ENCODE measurements at places on chromosomes 6 and 20.
A peak's percentile ranks its signal among the peaks of the same experiment; 100 is the strongest.

DNA sequence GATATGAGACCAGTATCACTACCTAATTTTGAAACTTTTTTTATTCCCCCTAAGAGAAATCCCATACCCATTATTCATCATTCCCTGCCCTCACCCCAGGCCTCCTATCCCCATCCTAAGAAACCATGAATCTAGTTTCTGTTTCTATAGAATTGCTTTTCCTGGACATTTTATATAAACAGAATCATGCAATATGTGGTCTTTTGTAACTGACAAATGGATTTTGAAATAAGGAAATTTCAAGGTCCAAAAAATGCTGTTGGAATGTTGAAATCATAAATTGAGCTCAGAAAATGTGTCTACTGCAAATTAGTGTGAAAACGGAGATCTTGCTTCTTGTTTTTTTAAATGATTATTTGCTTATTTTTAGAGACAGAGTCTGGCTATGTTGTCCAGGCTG, 25.1 kb downstream of the RNF217 start:
- no peak for DNase-seq
- H3K4me3 ChIP-seq, result no peak overlapping the region
- no peak overlapping the region for H3K27ac ChIP-seq
- no peaks in the 10 kb centered on the region for H3K4me1 ChIP-seq

GRCh38 chr6:134680021-134680420, 269.9 kb downstream of the ALDH8A1 start:
- no peak overlapping the region for H3K27ac ChIP-seq
- H3K27me3 ChIP-seq, result no peaks in the 10 kb centered on the region
- H3K4me1 ChIP-seq, result no peaks in the 10 kb centered on the region
- H3K36me3 ChIP-seq, result no peaks in the 10 kb centered on the region

DNA sequence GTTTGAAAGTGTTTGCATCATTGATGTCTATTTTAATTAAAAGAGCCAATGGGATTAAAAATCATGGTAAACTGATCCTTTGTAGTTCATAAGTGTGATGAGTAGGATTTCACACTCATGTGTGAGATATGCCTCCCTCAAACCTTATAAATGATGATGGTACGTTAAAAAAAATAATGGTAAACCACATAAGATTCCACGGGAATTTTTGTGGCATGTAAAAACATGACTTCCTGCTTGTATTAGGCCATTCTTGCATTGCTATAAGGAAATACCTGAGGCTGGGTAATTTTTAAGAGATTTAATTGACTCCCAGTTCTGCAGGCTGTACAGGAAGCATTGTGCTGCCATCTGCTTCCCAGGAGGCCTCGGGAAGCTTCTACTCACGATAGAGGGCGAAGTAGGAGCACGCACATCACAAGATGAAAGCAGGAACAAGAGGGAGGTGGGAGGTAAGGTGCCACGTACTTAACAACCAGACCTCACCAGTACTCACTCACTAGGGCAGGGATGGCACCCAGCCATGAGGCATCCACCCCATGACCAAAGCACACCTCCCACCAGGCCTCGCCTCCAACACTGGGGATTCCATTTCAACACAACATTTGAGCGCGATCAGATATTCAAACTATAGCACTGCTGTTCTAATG, 187.6 kb upstream of the QKI start:
- peaks cover 2% of the 10 kb centered on the region for H3K4me1 ChIP-seq
- H3K27ac ChIP-seq, result no peak overlapping the region
- H3K27me3 ChIP-seq, result no peaks in the 10 kb centered on the region
- no peaks in the 10 kb centered on the region for H3K36me3 ChIP-seq
- DNase-seq, result no peak
- H3K4me3 ChIP-seq, result no peak overlapping the region

DNA sequence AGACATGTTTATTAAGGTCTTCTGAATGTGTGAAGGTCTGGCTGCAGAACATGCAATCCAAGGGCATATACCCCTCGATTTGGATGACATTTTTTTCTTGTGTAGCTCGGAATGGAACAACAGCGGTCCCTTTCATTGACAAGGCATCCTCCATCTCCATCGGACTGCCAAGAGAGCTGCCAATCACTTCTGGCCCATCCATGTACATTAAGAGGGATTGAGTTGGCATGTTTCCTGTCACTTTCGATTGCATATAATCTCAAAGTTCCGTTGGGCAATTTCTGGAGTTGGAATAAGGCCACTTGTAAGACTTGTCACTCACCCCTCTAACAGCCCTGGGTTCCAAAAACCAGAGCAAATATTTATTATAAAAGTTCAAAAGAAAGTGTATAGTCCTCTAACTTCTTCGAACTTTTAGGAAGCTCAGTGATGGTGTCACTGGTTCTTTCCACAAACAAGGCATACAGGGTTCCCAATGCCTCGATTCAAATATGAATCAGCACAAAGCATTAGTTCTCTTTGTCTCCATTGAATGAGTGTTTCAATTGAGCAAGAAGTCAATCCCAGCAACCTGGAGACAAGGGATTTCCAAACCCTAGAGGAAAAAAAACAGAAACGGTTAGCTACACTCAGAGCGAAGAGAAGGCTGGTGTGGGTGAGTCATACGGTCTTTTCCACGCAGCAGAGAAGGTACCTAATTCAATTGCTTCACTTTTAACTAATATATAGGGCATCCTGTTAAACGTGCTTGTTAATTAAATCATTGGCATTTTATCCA, 10.9 kb downstream of the ZNF217 start:
- no peaks in the 10 kb centered on the region for H3K27me3 ChIP-seq
- H3K4me1 ChIP-seq, result 0 out of 2 replicates have a peak, but pooled peaks cover 4% of the 10 kb centered on the region
- H3K36me3 ChIP-seq, result peaks cover 25% of the 10 kb centered on the region
- H3K27ac ChIP-seq, result no peak overlapping the region
- no peak overlapping the region for H3K4me3 ChIP-seq

DNA sequence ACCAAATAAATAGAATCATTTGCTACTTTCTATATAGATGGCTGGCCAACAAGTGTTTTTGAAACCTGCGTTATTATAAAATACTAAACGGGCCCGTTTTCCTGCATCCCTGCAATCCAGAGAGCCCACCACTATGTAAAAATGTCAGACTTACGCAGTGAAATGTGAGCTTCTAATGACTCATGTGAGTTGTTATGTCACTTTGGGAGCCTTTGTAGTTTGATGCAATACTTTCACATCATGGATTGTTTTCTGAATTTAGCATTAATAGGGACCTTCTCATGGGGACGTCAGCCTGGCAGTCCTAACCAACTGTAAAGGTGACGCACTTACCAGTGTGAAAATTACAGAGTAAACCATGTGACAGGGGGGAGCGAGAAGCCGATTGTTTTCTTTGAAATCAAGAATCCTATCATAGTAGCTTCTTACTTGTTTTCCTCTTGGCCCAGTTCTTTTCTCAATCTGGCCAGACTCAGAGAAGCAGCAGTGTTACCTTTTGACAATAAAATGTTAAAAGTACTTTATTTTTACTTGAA, 75.3 kb downstream of the SSR1 start:
- H3K4me3 ChIP-seq, result no peak overlapping the region
- no peaks in the 10 kb centered on the region for H3K36me3 ChIP-seq

- no peak overlapping the region for H3K27ac ChIP-seq
- no peak for DNase-seq
- H3K27me3 ChIP-seq, result no peaks in the 10 kb centered on the region
- H3K4me3 ChIP-seq, result no peak overlapping the region
Observed at GRCh38 chr6:16105854-16106253, 23.0 kb upstream of the MYLIP start.

- DNase-seq, result peak; percentile 78
- H3K27ac ChIP-seq, result no peak overlapping the region
- H3K36me3 ChIP-seq, result no peaks in the 10 kb centered on the region
- H3K4me3 ChIP-seq, result peak overlapping the region; percentile 59
- H3K4me1 ChIP-seq, result 0 out of 2 replicates have a peak, but pooled peaks cover 2% of the 10 kb centered on the region
- no peaks in the 10 kb centered on the region for H3K27me3 ChIP-seq
Observed at GRCh38 chr6:30357678-30358540, 13.0 kb downstream of the RPP21 start.

DNA sequence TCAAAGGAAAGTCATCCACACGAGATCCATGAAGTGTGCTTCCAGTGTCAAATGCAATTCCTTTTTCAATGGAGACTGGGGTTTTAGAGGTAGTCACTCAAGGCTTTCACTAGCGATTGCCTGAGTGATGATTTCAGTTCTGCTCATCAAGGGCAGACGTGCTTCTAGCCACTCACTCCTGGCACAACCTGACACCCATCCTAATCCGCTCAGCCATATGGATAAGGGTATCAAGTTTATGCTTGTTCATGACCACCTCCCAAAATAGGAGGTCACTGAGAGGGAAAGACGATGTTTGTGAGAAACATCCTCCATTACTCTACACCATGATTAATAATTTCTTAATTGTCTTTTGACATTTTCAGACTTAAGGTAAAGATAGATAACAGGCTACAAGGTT, 91.3 kb upstream of the HEY2 start:
- no peaks in the 10 kb centered on the region for H3K36me3 ChIP-seq
- no peak for DNase-seq
- no peaks in the 10 kb centered on the region for H3K27me3 ChIP-seq
- H3K4me3 ChIP-seq, result no peak overlapping the region
- H3K27ac ChIP-seq, result no peak overlapping the region
- peaks cover 3% of the 10 kb centered on the region for H3K4me1 ChIP-seq

GRCh38 chr6:162856885-162857284, 129.1 kb downstream of the PACRG start:
- H3K36me3 ChIP-seq, result no peaks in the 10 kb centered on the region
- peak overlapping the region; percentile 47 for H3K27ac ChIP-seq
- H3K4me3 ChIP-seq, result no peak overlapping the region
- peaks cover 2% of the 10 kb centered on the region for H3K4me1 ChIP-seq
- DNase-seq, result peak; percentile 75
- no peaks in the 10 kb centered on the region for H3K27me3 ChIP-seq

- H3K4me3 ChIP-seq, result no peak overlapping the region
- DNase-seq, result no peak
Observed at GRCh38 chr6:56532766-56533551, 109.7 kb downstream of the DST start.

DNA sequence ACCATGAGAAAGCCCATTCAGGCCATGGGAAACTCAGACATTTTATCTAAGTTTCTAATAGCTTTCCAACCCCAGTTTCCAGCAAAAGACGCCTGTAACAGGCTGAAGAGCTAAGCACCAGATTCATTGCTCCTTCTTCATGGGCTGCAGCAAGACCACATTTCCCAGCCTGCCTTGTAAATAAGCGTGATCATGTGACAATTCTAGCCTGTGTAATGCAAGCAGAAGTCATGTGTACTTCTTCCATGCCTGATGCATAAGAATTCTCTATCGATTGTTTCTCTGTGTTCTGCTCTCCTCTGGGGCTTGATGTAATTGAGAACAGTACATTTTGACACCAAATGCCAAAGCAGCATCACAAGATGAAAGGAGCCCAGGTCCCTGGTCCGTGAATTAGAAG, 6.8 kb downstream of the PCSK2 start:
- no peak overlapping the region for H3K27ac ChIP-seq
- H3K27me3 ChIP-seq, result no peaks in the 10 kb centered on the region
- no peak overlapping the region for H3K4me3 ChIP-seq

- no peak for DNase-seq
- no peak overlapping the region for H3K4me3 ChIP-seq
- no peaks in the 10 kb centered on the region for H3K36me3 ChIP-seq
- no peaks in the 10 kb centered on the region for H3K4me1 ChIP-seq
- no peak overlapping the region for H3K27ac ChIP-seq
Observed at GRCh38 chr6:154773610-154774089, 40.4 kb downstream of the SCAF8 start.

GRCh38 chr6:11120271-11121005, 8.9 kb upstream of the ERVFRD-1 start:
- no peaks in the 10 kb centered on the region for H3K4me1 ChIP-seq
- DNase-seq, result no peak
- no peaks in the 10 kb centered on the region for H3K36me3 ChIP-seq
- no peak overlapping the region for H3K27ac ChIP-seq

- H3K4me3 ChIP-seq, result no peak overlapping the region
- no peaks in the 10 kb centered on the region for H3K36me3 ChIP-seq
- no peak overlapping the region for H3K27ac ChIP-seq
- H3K4me1 ChIP-seq, result no peaks in the 10 kb centered on the region
Observed at GRCh38 chr6:40369891-40370290, 217.3 kb downstream of the LRFN2 start.

GRCh38 chr20:47857569-47858464, 72.5 kb upstream of the SULF2 start:
- H3K27ac ChIP-seq, result no peak overlapping the region
- H3K36me3 ChIP-seq, result no peaks in the 10 kb centered on the region
- DNase-seq, result no peak
- no peaks in the 10 kb centered on the region for H3K4me1 ChIP-seq
- no peak overlapping the region for H3K4me3 ChIP-seq

GRCh38 chr6:4853782-4854511, 77.7 kb downstream of the CDYL start:
- DNase-seq, result no peak
- H3K27ac ChIP-seq, result no peak overlapping the region
- no peak overlapping the region for H3K4me3 ChIP-seq
- H3K27me3 ChIP-seq, result no peaks in the 10 kb centered on the region
- no peaks in the 10 kb centered on the region for H3K36me3 ChIP-seq

- no peaks in the 10 kb centered on the region for H3K27me3 ChIP-seq
- no peak for DNase-seq
- H3K4me3 ChIP-seq, result no peak overlapping the region
- H3K27ac ChIP-seq, result no peak overlapping the region
- no peaks in the 10 kb centered on the region for H3K36me3 ChIP-seq
Observed at GRCh38 chr20:52071136-52071535, 120.4 kb downstream of the ZFP64 start.

- no peaks in the 10 kb centered on the region for H3K4me1 ChIP-seq
- H3K36me3 ChIP-seq, result no peaks in the 10 kb centered on the region
- DNase-seq, result no peak
- no peak overlapping the region for H3K27ac ChIP-seq
- H3K4me3 ChIP-seq, result no peak overlapping the region
Observed at GRCh38 chr6:146295695-146296094, 247.9 kb upstream of the RAB32 start.

- H3K36me3 ChIP-seq, result no peaks in the 10 kb centered on the region
- no peak overlapping the region for H3K27ac ChIP-seq
- DNase-seq, result no peak
- no peaks in the 10 kb centered on the region for H3K4me1 ChIP-seq
- H3K4me3 ChIP-seq, result no peak overlapping the region
- H3K27me3 ChIP-seq, result no peaks in the 10 kb centered on the region
Observed at GRCh38 chr6:34658605-34659265, 37.8 kb downstream of the ILRUN start.

- no peak for DNase-seq
- H3K27me3 ChIP-seq, result no peaks in the 10 kb centered on the region
- no peaks in the 10 kb centered on the region for H3K36me3 ChIP-seq
- no peak overlapping the region for H3K27ac ChIP-seq
Observed at GRCh38 chr6:22550971-22551670, 18.2 kb upstream of the HDGFL1 start.

- DNase-seq, result no peak
- no peaks in the 10 kb centered on the region for H3K27me3 ChIP-seq
- H3K4me3 ChIP-seq, result no peak overlapping the region
- H3K27ac ChIP-seq, result no peak overlapping the region
- no peaks in the 10 kb centered on the region for H3K36me3 ChIP-seq
Observed at GRCh38 chr6:56715741-56716140, 73.1 kb upstream of the DST start.

- H3K4me1 ChIP-seq, result no peaks in the 10 kb centered on the region
- H3K4me3 ChIP-seq, result no peak overlapping the region
- H3K36me3 ChIP-seq, result no peaks in the 10 kb centered on the region
- no peaks in the 10 kb centered on the region for H3K27me3 ChIP-seq
Observed at GRCh38 chr20:35907017-35907701, 47.1 kb downstream of the SCAND1 start.

GRCh38 chr6:159438106-159438505, 254.9 kb downstream of the SOD2 start:
- H3K4me1 ChIP-seq, result no peaks in the 10 kb centered on the region
- no peaks in the 10 kb centered on the region for H3K36me3 ChIP-seq
- H3K27ac ChIP-seq, result no peak overlapping the region
- H3K4me3 ChIP-seq, result no peak overlapping the region

All from iPS DF 6.9 (cell line).